Effector memory CD8-positive, alpha-beta T cell (primary cell): ENCODE measurements at places on chromosomes 11 and 22.
A peak's percentile ranks its signal among the peaks of the same experiment; 100 is the strongest.

DNA sequence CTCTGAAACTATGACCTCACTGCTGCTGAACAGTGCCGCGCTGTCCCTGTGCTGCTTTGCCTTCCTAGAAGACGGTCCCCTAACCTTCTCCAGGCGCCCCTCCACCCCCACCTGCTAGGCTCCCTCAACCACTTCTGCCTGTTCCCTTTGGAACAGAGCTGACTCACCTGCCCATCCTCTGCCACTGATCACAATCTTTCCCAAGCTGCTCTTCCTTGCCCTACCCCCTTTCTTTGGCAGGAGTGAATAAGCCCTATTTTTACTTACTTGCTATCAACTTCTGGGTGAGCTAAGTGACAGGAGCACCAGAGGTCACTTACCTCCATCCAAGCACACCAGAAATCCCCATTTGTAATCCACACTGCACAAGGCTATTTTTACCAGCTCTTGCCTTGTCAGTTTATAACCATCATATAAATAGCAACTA lies 116.0 kb upstream of the BID start:
- H3K4me3 ChIP-seq: no peak overlapping the region
- H3K4me1 ChIP-seq: no peaks in the 10 kb centered on the region
- no peak overlapping the region for H3K27ac ChIP-seq
- H3K27me3 ChIP-seq: no peaks in the 10 kb centered on the region
- H3K36me3 ChIP-seq: peaks cover 39% of the 10 kb centered on the region
- no peak for DNase-seq

DNA sequence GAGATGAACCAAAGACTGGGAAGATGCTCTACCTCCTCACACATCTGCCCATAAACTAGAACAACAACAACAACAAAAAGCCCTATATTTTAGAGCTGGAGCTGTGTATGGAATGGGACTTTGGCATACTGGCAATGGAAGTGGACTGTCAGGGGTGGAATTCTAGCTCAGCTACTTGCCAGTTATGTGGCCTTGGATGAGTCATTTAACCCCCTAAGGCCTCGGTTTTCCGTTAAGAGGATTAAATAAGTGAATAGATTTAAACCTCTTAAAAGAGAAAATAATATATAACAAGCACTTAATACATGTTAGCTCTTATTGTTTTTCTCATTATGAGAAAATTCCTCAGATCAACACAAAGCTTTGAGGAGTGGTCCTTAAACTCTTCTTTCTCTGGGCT lies 195.0 kb downstream of the KIF18A start:
- H3K27me3 ChIP-seq: peaks cover 3% of the 10 kb centered on the region
- no peaks in the 10 kb centered on the region for H3K4me1 ChIP-seq
- DNase-seq: no peak
- no peak overlapping the region for H3K4me3 ChIP-seq

- no peaks in the 10 kb centered on the region for H3K27me3 ChIP-seq
- H3K36me3 ChIP-seq: peaks cover 3% of the 10 kb centered on the region
- H3K27ac ChIP-seq: peak overlapping the region; percentile 26
- H3K4me1 ChIP-seq: peaks cover 11% of the 10 kb centered on the region
- DNase-seq: no peak
Measured at GRCh38 chr11:83046621-83047172, 25.0 kb downstream of the RAB30 start.

GRCh38 chr11:116984589-116984988 lies 113.6 kb downstream of the SIK3 start:
- H3K27me3 ChIP-seq: no peaks in the 10 kb centered on the region
- DNase-seq: no peak
- H3K4me1 ChIP-seq: peaks cover 78% of the 10 kb centered on the region
- no peak overlapping the region for H3K4me3 ChIP-seq

DNA sequence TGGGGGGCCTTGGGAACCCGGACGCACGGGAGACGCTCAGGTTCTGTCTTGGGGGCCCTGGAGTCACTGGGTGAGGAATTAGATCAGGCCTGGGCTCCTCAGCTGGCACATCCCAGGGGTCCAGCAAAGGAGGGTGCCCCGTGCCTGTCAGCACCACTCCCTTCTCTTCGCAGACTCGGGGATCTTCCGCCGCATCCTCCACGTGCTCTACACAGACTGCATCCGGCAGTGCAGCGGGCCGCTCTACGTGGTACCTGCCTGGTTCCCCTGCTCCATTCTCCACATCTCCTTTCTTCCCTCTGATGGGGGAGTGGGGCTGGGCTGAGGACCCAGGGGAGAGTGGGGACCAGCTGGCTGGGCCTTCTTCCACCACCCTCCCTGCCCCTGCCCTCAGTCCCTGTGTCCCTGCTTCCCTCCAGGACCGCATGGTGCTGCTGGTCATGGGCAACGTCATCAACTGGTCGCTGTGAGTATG lies 6.7 kb upstream of the TAGLN start:
- peaks cover 4% of the 10 kb centered on the region for H3K4me1 ChIP-seq
- H3K27me3 ChIP-seq: no peaks in the 10 kb centered on the region
- no peak for DNase-seq

GRCh38 chr11:130125638-130126037 lies 33.9 kb upstream of the ST14 start:
- H3K4me3 ChIP-seq: no peak overlapping the region
- H3K27me3 ChIP-seq: no peaks in the 10 kb centered on the region
- no peaks in the 10 kb centered on the region for H3K4me1 ChIP-seq
- H3K27ac ChIP-seq: no peak overlapping the region

GRCh38 chr11:65766535-65766934 lies 14.2 kb downstream of the AP5B1 start:
- H3K27me3 ChIP-seq: no peaks in the 10 kb centered on the region
- DNase-seq: no peak
- H3K4me3 ChIP-seq: no peak overlapping the region
- peaks cover 11% of the 10 kb centered on the region for H3K4me1 ChIP-seq
- H3K36me3 ChIP-seq: no peaks in the 10 kb centered on the region

GRCh38 chr11:95699631-95700470 lies 89.7 kb downstream of the FAM76B start:
- no peak for DNase-seq
- H3K36me3 ChIP-seq: no peaks in the 10 kb centered on the region
- no peaks in the 10 kb centered on the region for H3K27me3 ChIP-seq
- peaks cover 17% of the 10 kb centered on the region for H3K4me1 ChIP-seq

DNA sequence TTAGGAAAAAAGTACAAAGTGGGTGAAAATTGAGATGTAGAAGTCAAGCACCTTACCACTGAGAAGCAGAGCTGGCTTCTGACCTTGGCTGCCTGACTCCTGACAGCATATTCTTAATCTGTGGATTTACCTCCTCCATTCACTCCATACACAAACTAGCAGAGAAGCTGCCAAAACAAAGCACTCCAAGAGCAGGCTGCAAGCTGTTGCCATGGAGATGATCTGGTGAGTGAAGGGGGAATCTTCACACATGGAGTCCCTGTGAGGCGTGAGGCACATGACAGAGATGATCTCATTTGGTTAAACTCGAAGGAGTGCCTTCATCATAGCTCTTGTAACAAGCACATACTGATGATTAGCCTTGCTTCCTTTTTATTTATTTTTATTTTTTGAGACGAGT lies 16.1 kb downstream of the COMMD9 start:
- no peak for DNase-seq
- no peaks in the 10 kb centered on the region for H3K27me3 ChIP-seq
- peaks cover 34% of the 10 kb centered on the region for H3K36me3 ChIP-seq

DNA sequence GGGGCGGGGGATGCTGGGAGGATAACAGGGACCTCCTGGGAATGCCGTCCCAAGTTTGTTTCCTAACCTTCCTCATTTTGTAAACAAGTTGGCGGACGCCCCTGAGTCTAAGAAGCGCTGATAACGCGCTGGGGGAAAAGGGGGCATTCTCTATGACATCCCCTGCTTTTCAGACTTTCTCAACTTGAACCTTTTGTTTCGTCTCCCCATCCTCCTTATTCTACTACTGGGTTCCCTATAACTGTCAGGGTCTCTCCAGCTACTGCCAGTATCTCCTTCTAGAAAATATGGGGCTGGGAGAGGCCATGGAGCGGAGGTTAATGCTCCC lies 654 bp downstream of the TMEM86A start:
- H3K4me1 ChIP-seq: peaks cover 14% of the 10 kb centered on the region
- H3K27ac ChIP-seq: peak overlapping the region; percentile 84
- peak overlapping the region; percentile 84 for H3K4me3 ChIP-seq
- H3K27me3 ChIP-seq: no peaks in the 10 kb centered on the region
- DNase-seq: no peak

GRCh38 chr11:103887001-103887658 lies 149.3 kb upstream of the DDI1 start:
- H3K36me3 ChIP-seq: peaks cover under 1% of the 10 kb centered on the region
- no peak overlapping the region for H3K4me3 ChIP-seq
- DNase-seq: no peak

- H3K36me3 ChIP-seq: peaks cover 13% of the 10 kb centered on the region
- no peaks in the 10 kb centered on the region for H3K27me3 ChIP-seq
Measured at GRCh38 chr22:44023404-44024287, 456 bp upstream of the PARVB start.

- H3K36me3 ChIP-seq: peaks cover 10% of the 10 kb centered on the region
- peaks cover 37% of the 10 kb centered on the region for H3K4me1 ChIP-seq
- H3K27me3 ChIP-seq: no peaks in the 10 kb centered on the region
- H3K4me3 ChIP-seq: peak overlapping the region; percentile 85
- DNase-seq: no peak
Measured at GRCh38 chr22:31082606-31083376, 1.7 kb downstream of the SMTN start.

- no peak for DNase-seq
- no peak overlapping the region for H3K27ac ChIP-seq
- no peaks in the 10 kb centered on the region for H3K36me3 ChIP-seq
- no peak overlapping the region for H3K4me3 ChIP-seq
- H3K27me3 ChIP-seq: peaks cover 5% of the 10 kb centered on the region
Measured at GRCh38 chr11:22559416-22559815, 66.2 kb downstream of the FANCF start.

DNA sequence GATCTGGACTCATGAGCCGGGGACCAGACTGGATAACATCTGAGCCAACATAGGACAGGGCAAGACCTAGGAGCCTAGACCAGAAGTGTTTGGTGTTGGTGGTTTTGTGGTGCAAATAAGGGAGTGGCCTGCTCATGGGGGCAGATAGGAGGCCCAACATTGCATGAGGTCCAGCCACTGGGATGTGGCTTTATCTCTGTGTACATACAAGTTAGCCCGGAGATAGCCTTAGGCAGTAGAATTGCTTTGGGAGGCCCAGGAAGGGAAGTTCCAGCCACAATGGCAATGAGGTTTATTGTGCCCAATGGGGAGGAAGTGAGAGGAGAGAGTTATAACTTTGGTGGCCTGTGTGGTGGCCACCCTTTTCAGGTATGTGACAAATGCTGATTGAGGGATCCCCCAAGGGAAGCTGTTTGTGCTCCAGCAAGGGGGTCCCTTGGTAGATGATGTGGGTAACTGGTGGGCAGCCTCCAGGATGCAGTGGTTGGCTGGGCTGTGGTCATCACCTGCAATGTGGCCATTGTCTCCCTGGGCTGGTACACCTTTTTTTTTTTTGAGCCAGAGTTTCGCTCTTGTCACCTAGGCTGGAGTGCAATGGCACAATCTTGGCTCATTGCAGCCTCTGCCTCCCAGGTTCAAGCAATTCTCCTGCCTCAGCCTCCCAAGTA lies 6.4 kb downstream of the LMO2 start:
- no peak for DNase-seq
- H3K4me1 ChIP-seq: peaks cover 2% of the 10 kb centered on the region
- H3K4me3 ChIP-seq: no peak overlapping the region

GRCh38 chr11:120703358-120704152 lies 192.0 kb downstream of the GRIK4 start:
- no peaks in the 10 kb centered on the region for H3K36me3 ChIP-seq
- H3K4me1 ChIP-seq: no peaks in the 10 kb centered on the region
- H3K27me3 ChIP-seq: peaks cover 20% of the 10 kb centered on the region

- no peaks in the 10 kb centered on the region for H3K36me3 ChIP-seq
- no peak for DNase-seq
- peaks cover 18% of the 10 kb centered on the region for H3K27me3 ChIP-seq
- H3K4me1 ChIP-seq: no peaks in the 10 kb centered on the region
- no peak overlapping the region for H3K27ac ChIP-seq
Measured at GRCh38 chr11:2101171-2101675, 38.0 kb downstream of the IGF2 start.

GRCh38 chr22:29811377-29811776 lies 26.7 kb downstream of the ASCC2 start:
- DNase-seq: no peak
- no peaks in the 10 kb centered on the region for H3K27me3 ChIP-seq
- H3K36me3 ChIP-seq: peaks cover 79% of the 10 kb centered on the region
- H3K4me1 ChIP-seq: no peaks in the 10 kb centered on the region
- H3K4me3 ChIP-seq: no peak overlapping the region
- H3K27ac ChIP-seq: no peak overlapping the region

DNA sequence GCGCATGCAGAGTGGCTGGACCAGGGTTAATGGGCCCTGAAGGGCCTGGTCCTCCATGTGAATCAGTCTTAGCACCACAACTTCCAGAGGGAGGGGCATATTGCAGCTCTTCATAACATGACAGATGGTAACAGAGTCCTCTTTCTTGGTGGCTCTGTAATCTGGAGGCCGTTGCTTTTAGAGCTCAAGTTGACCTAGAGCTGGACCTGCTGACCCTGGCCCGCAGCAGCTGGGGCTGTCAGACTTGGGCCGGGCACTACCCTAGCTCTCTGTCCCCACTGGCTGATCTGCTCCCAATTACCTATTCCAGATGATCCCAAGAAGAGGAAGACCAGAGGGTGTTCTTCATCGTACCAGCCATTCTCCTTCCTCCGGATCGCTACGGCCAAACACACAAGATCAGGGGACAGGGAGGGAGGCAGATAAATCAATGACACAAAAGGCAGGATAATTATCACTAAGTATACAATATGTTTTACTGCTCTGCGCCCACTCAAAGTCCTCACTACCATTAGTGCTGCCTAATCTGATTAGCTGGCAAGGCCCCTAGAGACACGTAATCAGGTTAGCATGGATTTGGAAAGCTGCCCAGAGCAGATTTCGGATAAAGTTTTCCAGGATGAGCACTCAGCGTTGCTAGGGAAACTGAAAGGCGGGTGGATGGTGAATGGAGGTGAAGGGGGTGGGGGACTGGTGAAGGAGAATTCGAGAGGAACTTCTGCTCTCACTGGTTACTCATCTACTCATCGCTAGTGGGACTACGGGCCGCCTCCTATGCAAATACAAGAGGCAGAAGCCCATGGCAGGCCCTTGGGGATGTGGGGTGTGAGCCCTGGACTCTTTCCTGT lies 64.5 kb upstream of the PHOX2A start:
- DNase-seq: no peak
- no peaks in the 10 kb centered on the region for H3K4me1 ChIP-seq
- no peak overlapping the region for H3K27ac ChIP-seq
- H3K36me3 ChIP-seq: peaks cover 8% of the 10 kb centered on the region
- no peaks in the 10 kb centered on the region for H3K27me3 ChIP-seq

DNA sequence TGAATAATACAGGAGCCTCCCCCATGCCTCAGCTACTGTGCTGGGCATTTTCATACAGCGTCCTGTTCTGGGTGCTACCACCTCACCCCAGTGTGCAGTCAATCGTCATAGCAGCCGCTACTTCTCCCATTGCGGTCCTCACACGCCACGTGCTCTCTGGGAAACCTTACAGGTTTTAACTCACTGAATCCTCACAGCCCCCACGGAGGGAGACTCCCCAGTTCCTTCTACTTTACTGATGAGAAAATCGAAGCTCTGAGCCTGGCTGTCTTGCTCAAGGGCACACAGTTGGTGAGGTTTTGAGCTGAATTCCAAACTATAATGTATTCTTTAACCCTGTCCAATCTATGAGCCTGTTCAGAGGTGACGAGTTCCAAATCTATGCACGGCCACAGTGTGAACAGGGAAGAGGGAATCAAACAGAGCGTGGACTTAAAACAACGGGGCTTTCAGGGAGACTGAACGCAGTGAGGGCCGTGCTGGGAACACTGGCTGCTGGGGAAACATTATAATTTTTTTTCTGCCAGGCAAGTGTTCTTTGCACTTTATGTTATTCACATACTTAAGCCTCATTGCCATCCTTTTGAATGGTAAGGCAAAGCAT lies 421.5 kb downstream of the BRD1 start:
- H3K27ac ChIP-seq: no peak overlapping the region
- DNase-seq: no peak
- H3K4me3 ChIP-seq: no peak overlapping the region
- H3K36me3 ChIP-seq: no peaks in the 10 kb centered on the region
- H3K27me3 ChIP-seq: peaks cover 40% of the 10 kb centered on the region
- no peaks in the 10 kb centered on the region for H3K4me1 ChIP-seq
